ENCODE measurements at places on chromosomes 2 and 18. TPM values are rescaled to one million over a fixed set of nuclear protein-coding genes. Genes with fewer than 3 reads are reported as not detected.

The SEPTIN10 gene
- 1.0 TPM for total RNA-seq

The KCNG2 gene
- total RNA-seq = not detected

The MAPRE2 gene
- 45.9 TPM for total RNA-seq

The ASB18 gene
- total RNA-seq = not detected

The CABYR gene
- 1.1 TPM for total RNA-seq

The LYPD6B gene
- total RNA-seq = not detected

The MEMO1 gene
- total RNA-seq = 47.4 TPM

The ACMSD gene
- not detected for total RNA-seq

The EFHD1 gene
- total RNA-seq = 8.2 TPM

The DHRS9 gene
- total RNA-seq = not detected

The IL18R1 gene
- 41.3 TPM for total RNA-seq

The SP110 gene
- 136 TPM for total RNA-seq

The CROCC2 gene
- not detected for total RNA-seq

The MGAT4A gene
- 92.9 TPM for total RNA-seq

The THAP4 gene
- total RNA-seq = 36.6 TPM

The LRRC30 gene
- total RNA-seq = not detected
